ENCODE measurements at places on chromosomes 1 and 21. TPM values are rescaled to one million over a fixed set of nuclear protein-coding genes. Genes with fewer than 3 reads are reported as not detected.

S100A12 gene
- total RNA-seq, result not detected

TRABD2B gene
- total RNA-seq, result not detected

C1QTNF12 gene
- 2.0 TPM for total RNA-seq

PGLYRP4 gene
- total RNA-seq, result not detected

LIN28A gene
- not detected for total RNA-seq

RIPK4 gene
- not detected for total RNA-seq

IL12RB2 gene
- not detected for total RNA-seq

WNT3A gene
- not detected for total RNA-seq

SLAMF6 gene
- total RNA-seq, result not detected

DESI2 gene
- total RNA-seq, result 53.3 TPM

ACTL8 gene
- 0.12 TPM for total RNA-seq

CRABP2 gene
- total RNA-seq, result 17.0 TPM

S100A7A gene
- total RNA-seq, result not detected

MACF1 gene
- 430 TPM for total RNA-seq

PLPPR5 gene
- 0.89 TPM for total RNA-seq

PADI2 gene
- not detected for total RNA-seq

SSR2 gene
- total RNA-seq, result 681 TPM

CDA gene
- total RNA-seq, result 4.0 TPM

S100A7 gene
- total RNA-seq, result not detected

MEX3A gene
- total RNA-seq, result 0.89 TPM

LCE1B gene
- not detected for total RNA-seq

GFI1 gene
- total RNA-seq, result 0.11 TPM

ZNF697 gene
- 19.9 TPM for total RNA-seq

MYOG gene
- not detected for total RNA-seq

TNFAIP8L2 gene
- not detected for total RNA-seq

PTGFR gene
- 17.7 TPM for total RNA-seq

SERPINC1 gene
- total RNA-seq, result 0.12 TPM

RAB25 gene
- total RNA-seq, result not detected

PHTF1 gene
- 52.4 TPM for total RNA-seq

ORC1 gene
- 3.4 TPM for total RNA-seq

CHODL gene
- total RNA-seq, result 0.11 TPM

TMEM240 gene
- 7.2 TPM for total RNA-seq

AGT gene
- 0.22 TPM for total RNA-seq

NUF2 gene
- 68.5 TPM for total RNA-seq

CFHR2 gene
- not detected for total RNA-seq

ADORA3 gene
- not detected for total RNA-seq

TTC4 gene
- total RNA-seq, result 26.6 TPM

DPH2 gene
- 11.4 TPM for total RNA-seq

NBPF6 gene
- not detected for total RNA-seq

GTF2B gene
- 44.1 TPM for total RNA-seq

PRDX6 gene
- total RNA-seq, result 275 TPM

PNRC2 gene
- total RNA-seq, result 143 TPM

NBPF4 gene
- not detected for total RNA-seq

HRNR gene
- total RNA-seq, result not detected

RGS7 gene
- 0.62 TPM for total RNA-seq

FBXO2 gene
- total RNA-seq, result 1.2 TPM

MAP10 gene
- 3.1 TPM for total RNA-seq

BTBD8 gene
- 4.1 TPM for total RNA-seq

HORMAD1 gene
- not detected for total RNA-seq

SLC5A9 gene
- total RNA-seq, result not detected

SH2D5 gene
- 29.5 TPM for total RNA-seq

SELP gene
- not detected for total RNA-seq
